RCC 7860 (cell line): ENCODE measurements at places on chromosomes 13 and 19.

- DNase-seq, result peak; percentile 68
These were observed 916.4 kb downstream of the UQCRFS1 start for GRCh38 chr19:28296506-28296905.

DNA sequence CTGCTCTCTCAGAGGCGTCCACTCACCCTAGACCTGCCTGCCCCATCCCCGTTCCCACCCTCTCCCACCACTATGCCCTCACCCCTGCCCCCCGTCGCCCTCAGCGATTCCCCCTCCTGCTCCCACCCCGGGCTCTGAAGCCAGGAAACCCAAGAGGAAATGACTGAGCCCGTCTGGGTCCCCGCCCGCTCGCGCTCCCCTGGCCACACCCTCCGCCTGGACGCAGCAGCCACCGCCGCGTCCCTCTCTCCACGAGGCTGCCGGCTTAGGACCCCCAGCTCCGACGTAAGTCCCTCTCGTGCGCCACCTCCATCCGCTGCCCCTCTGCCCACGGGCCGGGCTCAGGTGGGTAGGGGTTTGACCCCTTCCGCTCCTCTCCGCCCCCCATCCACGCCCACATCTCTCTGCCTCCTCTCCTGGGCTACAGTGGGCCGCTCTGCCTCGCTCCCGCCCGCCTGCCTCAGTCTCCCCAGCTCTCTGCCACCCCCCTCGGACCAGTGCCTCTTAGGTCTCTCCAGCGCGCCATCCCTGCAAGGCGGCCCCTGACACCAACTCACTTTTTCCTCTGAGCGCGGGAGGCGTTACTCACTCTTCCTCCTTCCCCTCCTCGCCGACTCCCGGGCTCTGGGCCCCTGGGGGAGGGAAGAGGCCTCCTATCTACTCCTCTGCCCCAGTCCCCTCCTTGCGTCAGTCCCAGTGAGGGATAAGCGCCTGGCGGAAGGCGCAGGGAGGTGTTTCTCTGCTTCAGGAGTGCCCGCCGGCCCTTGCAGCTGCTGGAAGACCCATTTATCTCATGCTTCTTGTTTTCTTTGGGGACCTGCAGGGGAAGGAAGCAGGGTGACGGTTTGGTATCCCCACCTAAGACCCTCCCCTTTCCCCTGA lies at the start of gene FXYD5:
FXYD5 (plus strand) TSS at position 211 of the 882 bp plus-strand sequence. CDS start 816 bp downstream, outside the sequence.
- DNase-seq, result peak; percentile 65

GRCh38 chr19:7440188-7440975 lies 48.5 kb downstream of the PEX11G start:
- no peak for DNase-seq

DNA sequence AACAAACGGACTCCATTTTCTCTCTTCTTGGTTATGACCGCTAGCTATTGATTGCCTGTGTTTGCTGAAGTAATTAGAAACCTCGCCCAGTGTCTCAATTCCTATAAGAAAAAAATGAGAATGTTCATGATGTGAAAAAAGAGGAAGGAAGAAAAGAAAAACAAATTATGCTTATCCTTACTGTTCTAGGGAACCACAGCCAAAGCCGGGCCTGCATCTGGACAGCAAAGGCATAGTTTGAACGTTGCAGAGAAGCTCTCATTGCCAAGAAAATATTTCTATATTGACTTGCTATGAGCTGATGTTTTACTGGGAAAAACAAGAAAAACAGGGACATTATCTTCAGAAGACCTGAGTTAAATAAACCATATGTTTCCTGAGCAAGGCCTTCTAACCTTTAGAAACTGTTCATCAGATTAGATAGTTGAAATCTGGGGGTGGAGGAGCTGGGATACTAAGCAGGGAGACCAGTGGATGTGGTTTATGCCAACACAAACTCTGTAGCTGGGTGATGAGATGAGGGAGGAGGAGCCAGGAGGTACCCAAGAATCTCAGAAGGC lies 55.0 kb downstream of the EFNB2 start:
- DNase-seq, result no peak

GRCh38 chr19:55495646-55496349 lies 7.6 kb downstream of the SSC5D start:
- no peak for DNase-seq

- no peak for DNase-seq
These were observed 50.2 kb downstream of the CPAMD8 start for GRCh38 chr19:16976446-16976845.

DNA sequence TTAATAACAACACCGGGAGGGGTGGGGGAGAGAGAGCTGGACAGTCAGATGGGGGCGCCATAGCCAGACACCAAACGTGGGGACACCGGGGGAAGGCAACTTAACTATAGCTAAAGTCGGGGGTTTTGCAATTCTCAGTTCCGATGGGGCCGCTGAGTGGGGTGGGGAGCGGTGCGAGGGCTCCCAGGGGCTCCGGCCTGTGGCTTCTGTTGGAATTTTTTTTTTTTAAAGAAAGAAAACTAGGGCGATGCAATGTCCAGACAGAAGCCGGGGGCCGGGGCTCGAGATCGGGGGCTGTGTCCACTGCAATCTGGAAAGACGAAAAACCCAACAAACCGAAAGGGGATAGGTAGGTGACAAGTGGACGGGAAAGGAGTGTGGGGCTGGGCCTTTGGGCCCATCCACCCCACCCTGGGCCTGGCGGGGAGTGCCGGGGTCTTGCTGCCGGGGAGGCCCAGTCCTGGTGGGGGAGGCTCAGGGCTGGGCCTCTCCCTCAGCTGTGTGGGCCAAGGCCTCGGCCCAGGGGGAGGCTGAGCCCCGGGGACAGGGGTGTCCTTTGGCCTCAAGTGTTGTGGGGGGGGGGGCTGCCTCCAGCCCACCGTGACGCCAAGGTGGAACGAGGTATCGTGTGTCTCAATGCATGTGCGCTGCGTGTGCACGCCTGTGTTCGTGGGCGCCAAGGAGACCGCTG lies 17.3 kb downstream of the PRKCSH start:
- no peak for DNase-seq

DNA sequence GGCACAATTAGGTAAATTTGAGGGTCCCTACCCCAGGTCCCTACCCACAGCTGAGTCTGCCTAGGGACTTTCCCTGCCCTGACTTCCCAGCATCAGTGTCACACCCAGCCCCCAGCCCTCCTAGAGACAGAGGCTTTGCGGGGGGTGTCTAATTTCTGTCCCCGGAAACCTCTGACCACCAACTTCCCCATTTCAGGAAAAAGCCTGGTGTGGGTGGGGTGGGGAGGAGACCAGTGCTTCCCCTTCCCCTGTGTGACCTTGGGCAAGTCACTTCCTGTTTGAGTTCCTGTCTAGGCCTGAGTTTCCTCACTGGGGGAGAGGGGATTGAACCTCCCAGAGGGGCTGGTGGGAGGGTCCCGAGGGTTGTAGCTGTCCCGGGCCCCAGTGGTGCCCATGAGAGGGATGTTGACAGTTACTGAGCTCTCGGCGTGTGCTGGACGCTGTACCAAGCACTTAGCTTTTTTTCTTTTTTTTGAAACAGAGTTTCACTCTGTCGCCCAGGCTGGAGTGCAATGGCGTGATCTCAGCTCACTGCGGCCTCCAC lies 7.9 kb downstream of the VASP start:
- DNase-seq, result no peak

- DNase-seq, result no peak
These were observed 1614.6 kb downstream of the PCDH9 start for GRCh38 chr13:65615506-65615905.
